ENCODE measurements at places on chromosomes 16 and 17.
A peak's percentile ranks its signal among the peaks of the same experiment; 100 is the strongest.

- peak; percentile 83 for DNase-seq
Observed at GRCh38 chr16:28623172-28623711, 13.4 kb upstream of the SULT1A1 start.

GRCh38 chr17:50691550-50692447, 15.9 kb downstream of the ANKRD40 start:
- DNase-seq = no peak

GRCh38 chr16:1428511-1428910, 2.4 kb upstream of the PERCC1 start:
- DNase-seq = no peak

- DNase-seq = no peak
Observed at GRCh38 chr16:11276896-11277593, 765 bp upstream of the PRM2 start.

DNA sequence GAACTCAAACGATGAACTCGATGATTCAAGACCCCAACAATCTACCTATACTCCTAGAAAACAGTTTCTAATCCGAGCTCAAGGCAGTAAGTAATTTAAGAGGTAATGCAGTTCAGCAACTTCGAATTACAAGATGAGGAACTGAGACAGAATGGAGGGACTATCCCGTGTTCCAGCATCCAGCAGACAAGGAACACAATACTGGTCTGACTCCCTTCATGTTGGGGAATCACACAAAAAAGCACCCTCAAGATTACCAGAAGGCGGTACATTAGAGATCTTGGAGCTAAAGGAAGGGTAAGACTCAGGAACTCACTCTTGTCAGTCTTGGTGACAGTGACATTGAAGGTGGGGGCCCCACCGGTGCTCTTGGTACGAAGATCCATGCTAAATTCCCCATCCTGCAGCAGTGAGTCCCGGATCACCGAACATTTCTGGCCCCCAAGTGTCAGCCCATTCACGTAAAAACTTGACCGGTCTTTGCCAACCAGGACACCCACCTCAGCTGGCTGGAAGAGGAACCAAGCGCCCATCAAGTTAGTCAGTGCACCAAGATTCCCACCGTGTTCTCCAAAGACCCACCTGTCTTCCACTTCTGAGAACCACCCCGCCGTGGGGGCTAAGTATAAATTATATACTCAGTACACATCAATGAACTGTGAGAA, 1.9 kb downstream of the PFN1 start:
- no peak for DNase-seq

- DNase-seq = no peak
Observed at GRCh38 chr17:78800132-78800931, 18.3 kb upstream of the CYTH1 start.

DNA sequence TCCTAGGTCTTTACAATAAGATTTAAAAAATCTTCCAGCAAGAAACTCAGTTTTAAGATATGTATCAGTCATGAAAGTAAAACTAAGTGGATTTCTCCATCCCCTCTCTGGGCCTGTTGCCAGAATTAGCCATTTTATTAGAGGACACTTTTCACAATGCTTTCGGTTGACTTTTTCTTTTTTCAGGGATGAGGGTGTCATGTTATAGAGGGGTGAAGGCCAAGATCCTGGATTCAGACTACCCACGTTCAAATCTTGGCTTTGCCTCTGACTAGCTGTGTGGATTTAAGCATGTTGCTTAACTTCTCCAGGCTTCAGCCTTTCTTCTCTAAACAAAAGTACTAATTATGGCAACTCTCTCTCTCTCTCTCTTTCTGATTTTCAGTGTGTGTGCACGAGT, 111.7 kb upstream of the COX10 start:
- DNase-seq = no peak

DNA sequence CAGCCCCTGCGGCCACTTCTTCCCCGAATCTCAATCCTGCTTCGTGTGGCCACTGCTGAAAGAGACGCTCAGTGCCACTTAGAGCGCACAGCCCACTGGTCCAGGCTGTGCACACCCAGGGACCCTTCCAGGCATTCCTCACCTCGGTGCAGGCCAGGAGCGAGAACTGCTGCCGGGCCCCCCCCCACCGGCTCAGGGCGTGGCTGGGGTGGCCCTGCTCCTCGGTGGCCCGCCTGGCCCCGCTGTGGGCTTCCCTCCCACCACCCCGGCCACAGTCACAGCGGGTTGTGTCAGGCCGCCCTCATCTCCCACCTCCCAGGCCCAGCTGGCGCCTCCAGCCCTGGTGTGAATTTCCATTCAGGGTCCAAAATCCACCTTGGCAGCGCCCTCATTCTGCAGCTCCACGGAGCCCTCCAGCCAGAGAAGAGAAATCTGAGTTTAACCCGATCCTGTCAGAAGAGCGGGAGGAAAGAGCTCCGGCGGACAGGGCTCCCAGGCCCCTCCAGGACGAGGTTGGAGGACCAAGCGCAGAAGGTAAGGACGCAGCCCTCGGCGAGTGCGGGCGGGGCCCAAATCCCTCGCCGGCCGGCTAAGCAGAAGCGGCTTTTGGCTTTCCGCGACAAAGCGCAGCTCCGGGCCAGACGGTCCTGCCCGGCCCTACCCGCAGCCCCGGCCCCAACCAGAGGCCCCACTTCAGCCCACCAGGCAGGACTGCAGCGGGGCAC, 12.0 kb downstream of the TBC1D16 start:
- DNase-seq = no peak

- DNase-seq = no peak
Observed at GRCh38 chr17:63543822-63544420, 6.4 kb upstream of the DCAF7 start.

- DNase-seq = no peak
Observed at GRCh38 chr16:13289515-13289914, 388.1 kb downstream of the SHISA9 start.

GRCh38 chr17:50059759-50060273, 3.9 kb downstream of the ITGA3 start:
- no peak for DNase-seq

DNA sequence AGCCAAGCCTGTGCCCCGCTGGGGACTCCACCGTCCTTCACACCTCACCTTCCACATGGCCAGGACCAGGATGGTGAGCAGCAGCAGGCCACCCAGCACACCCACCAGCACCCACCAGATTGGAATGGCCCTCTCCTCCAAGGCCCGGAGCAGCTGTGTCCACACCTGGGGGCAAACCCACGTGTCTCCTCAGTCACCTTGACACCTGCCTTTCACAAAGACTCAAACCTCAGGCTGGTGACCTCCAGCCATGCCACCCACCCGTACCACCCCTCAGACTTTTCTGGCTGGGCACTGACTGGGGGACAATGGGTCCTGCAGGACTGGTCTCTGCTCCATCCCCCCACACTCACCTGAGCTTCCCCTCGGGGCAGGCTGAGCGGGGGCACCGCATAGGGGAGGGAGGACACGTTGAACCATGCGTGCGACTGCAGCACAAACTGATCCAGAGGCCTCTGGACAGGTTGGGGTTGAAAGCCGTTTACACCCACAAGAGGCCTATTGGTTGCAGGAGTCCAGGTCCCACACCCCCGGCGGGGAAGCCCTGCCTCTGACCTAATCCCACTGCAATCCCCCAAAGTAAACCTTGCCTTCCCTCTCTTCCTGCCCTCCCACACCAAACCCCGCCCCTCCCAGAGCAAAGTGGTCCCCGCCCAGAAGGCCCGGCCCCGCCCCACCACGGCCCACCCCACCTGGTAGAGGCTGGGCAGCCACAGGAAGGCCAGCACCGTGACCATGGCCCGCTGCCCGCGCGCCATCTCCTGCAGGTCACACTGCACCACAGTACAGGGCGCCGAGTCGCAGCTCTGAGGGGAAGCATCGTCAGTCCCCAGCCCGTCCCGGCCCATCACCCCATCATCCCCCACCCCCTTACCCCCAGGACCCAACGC, 10.9 kb upstream of the FAM171A2 start:
- DNase-seq = no peak

- DNase-seq = peak; percentile 91
Observed at GRCh38 chr16:4271176-4272113, 1.4 kb downstream of the TFAP4 start.

GRCh38 chr17:12358477-12358876, 307.2 kb upstream of the MYOCD start:
- DNase-seq = no peak

DNA sequence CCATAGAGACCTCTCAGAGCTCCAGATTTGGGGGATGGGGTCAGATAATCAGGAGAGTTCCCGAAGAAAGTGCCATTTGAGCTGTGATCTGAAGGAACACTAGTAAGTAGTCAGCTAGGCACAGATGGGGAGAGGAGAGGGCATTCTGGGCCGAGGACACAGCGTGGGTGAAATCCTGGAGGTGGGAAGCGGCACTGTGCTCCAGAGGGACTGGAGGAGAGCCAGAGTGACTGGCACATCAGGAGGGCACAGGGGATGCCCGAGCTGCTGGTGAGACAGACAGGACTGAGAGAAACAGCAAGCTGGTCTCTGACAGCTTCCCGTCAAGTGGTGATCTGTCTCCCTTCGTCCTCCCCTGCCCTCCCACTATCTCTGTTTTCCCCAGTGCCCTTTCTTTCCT, 40.6 kb downstream of the KNOP1 start:
- no peak for DNase-seq

- DNase-seq = peak; percentile 69
Observed at GRCh38 chr17:76138234-76138895, 2.7 kb downstream of the FOXJ1 start.

GRCh38 chr17:57984261-57984890, 3.7 kb downstream of the VEZF1 start:
- no peak for DNase-seq

DNA sequence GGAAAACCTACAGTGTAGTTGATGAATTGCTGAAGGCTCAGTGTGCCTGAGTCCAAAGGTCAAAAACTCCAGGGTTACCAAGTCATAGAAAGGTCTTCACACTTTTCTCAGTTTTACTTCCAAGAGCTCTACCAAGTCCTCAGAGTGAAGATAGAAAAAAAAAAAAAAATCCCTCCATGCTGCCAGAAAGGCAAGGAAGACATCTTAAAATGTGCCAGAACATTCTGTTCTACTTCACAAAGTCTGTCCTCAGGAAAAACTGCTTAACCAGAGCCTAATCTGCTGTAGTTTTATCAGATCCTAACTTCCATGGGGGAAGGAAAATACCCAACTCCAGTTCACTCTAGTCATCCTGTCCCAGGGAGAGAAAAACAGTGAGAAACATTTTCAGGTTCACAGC, 175.6 kb upstream of the CDH11 start:
- DNase-seq = no peak

Measured in COR-L47 (cell line).